Activated T-helper 2 cell treated with anti-CD3 and anti-CD28 coated beads, Interferon-gamma antibody, Interleukin-2, Interleukin-4, amounts not matched to agents 10 μg/mL and 5 μg/mL and 100 μg/mL, durations not matched to agents 14 hours and 24 hours and 36 hours (primary cell): ENCODE measurements at places on chromosomes 7 and 10.

DNA sequence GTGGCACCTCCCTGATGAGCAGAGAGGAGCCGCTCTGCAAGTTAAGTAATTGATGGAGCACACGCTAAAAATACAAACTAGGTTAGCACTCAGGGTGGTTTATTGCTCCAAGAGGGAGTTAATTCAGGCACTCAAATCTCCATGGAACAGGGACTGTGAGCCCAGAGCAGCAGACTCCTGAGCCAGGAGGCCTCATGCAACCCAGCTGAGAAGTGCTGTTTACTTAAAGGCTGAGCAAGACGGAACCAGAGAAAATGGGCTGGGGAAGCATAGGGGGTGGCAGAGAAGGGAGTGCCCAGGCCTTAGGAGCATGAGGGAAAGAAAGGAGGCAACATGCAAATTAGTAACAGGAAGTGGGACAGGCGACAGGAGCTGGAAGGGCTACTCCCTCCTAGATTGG, 174.1 kb downstream of the KCNMA1 start:
- no peaks in the 10 kb centered on the region for H3K4me1 ChIP-seq
- no peaks in the 10 kb centered on the region for H3K27me3 ChIP-seq
- H3K27ac ChIP-seq, result no peak overlapping the region
- DNase-seq, result no peak
- H3K4me3 ChIP-seq, result no peak overlapping the region
- no peaks in the 10 kb centered on the region for H3K36me3 ChIP-seq

DNA sequence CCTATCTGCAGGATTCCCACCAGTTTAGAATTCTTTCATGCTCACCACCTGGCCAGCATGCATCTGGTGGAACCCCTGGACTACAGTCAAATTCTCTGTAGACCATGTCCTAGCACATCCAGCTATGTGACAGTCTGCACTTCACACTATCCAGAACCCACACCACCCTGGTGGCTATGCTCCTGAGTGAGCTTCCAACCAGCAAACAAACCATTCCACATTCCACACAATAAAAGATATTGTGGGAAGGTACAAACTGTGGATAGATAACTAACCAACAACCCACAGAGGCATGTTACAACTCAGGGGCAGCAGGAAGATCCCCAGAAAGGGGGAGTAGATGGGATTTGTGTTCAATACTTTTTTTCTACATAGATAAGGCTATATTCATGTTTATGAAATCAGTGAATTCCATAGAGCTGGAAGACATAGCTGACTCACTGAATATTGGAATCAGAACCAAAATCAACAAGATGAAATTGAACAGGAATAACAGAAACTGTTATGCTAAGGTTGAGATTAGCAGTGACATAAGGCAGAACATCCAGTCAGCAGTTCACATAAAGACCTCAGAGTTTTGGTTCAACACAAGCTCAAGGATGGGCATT, 72.5 kb downstream of the LRRC17 start:
- H3K4me3 ChIP-seq, result no peak overlapping the region
- no peaks in the 10 kb centered on the region for H3K27me3 ChIP-seq
- no peaks in the 10 kb centered on the region for H3K36me3 ChIP-seq
- H3K27ac ChIP-seq, result no peak overlapping the region
- H3K4me1 ChIP-seq, result no peaks in the 10 kb centered on the region
- no peak for DNase-seq

GRCh38 chr7:98267303-98267702, 14.2 kb upstream of the BRI3 start:
- H3K27me3 ChIP-seq, result no peaks in the 10 kb centered on the region
- no peak overlapping the region for H3K27ac ChIP-seq
- DNase-seq, result no peak
- no peak overlapping the region for H3K4me3 ChIP-seq
- H3K36me3 ChIP-seq, result peaks cover 11% of the 10 kb centered on the region

DNA sequence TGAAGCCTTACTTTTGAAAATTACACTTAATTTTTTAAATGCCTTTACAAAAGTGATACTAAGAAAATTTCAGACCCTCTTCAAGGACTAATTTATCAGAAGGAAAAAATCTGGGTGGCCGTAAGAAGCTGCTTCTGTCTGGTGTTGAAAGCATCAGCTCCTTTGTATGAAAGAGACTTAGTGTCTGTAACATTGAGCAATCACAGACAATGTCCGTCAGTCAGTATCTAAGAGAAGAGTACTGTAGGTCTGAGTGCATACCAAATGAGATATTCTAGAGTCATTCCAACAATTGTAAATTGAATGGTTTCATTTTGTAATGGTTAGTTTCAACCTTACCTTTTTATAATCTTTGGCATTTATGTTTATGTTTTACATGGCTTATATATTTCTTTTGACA, 11.1 kb upstream of the MDFIC start:
- peaks cover 5% of the 10 kb centered on the region for H3K4me1 ChIP-seq
- H3K36me3 ChIP-seq, result peaks cover 6% of the 10 kb centered on the region
- DNase-seq, result no peak
- H3K27ac ChIP-seq, result no peak overlapping the region
- H3K4me3 ChIP-seq, result no peak overlapping the region

DNA sequence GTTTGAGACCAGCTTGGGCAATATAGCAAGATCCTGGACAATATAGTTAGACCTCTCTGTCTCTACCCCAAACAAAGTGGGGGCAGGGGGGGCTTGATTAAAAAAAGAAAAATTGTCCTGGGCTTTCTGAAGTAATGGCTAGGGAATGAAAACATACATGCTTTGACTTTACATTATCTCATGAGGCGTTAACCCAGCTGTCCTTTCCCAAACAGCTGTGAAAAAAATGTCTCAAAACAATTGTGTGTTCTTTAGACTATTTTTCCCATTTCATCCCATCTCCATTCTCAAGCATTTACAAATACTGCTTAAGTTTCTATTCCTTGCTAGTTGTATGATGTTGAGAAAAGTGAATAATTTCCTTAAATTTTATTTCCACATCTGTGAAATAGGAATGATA, 27.0 kb upstream of the CDK13 start:
- H3K27ac ChIP-seq, result no peak overlapping the region
- no peak for DNase-seq
- no peaks in the 10 kb centered on the region for H3K36me3 ChIP-seq
- no peak overlapping the region for H3K4me3 ChIP-seq

DNA sequence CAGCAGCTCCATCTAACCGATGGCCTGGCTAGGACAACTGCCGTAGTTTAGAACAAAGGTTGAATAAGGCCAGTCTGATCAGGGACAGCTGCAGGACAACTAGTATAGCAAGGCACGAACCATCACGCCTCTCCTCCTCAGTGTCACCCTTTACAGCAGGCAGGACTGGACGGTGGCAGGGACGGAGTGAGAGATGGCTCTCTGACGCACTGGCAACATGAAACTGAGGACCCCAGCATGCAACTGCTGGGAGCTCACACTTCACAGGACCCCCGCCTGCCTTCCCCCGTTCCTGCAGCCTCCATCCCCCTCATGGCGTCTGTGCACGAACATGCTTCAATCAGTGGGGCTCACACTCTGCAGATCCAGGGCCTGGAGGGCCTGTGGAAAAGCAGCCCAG, 53.7 kb downstream of the ZRANB1 start:
- H3K27me3 ChIP-seq, result no peaks in the 10 kb centered on the region
- DNase-seq, result no peak
- H3K36me3 ChIP-seq, result no peaks in the 10 kb centered on the region
- H3K27ac ChIP-seq, result no peak overlapping the region

DNA sequence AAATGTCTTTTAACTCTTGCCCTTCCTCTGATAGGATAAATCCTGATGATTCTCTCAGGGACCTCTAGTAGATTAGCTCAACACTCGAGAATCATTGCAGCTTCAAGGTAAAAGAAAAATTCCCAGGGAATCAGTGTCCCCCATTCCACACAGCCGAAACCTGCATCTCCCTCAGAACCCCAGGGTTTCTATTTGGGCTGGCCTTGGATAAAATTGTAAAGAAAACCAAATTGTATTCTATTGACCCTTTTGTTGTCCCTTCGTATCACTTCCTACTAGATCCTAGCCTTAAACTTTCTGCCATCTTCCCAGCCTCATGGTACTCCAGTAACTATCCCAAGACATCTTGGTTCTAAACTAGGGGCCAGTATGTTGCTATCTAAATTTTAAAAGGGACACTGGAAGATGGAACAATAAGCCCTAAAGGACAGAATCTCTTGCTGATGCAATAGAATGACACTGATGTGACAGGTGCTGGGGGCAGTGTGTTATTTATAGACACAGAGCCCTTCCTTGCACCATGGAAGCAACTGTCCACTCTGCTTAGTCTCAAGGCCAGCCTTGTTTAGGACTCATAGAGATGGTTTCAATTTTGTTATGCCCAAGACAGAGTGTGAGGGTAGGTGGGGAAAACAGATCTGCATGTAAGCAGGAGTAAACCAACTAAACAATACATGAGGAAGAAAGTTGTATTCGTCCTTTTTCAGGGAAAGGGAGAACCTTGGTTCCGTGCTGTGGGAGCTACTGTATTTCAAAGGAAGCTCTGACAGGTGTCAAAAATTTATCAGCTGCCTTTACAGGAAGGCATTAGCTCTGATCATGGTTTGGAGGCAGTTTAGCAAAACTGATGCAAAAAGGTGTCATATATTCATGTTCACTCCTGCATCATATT, 7.6 kb downstream of the ASB15 start:
- no peaks in the 10 kb centered on the region for H3K36me3 ChIP-seq
- H3K27me3 ChIP-seq, result no peaks in the 10 kb centered on the region
- no peak for DNase-seq

GRCh38 chr10:24950439-24950838, 2.0 kb downstream of the PRTFDC1 start:
- H3K4me1 ChIP-seq, result peaks cover 10% of the 10 kb centered on the region
- H3K27ac ChIP-seq, result no peak overlapping the region
- no peak overlapping the region for H3K4me3 ChIP-seq
- no peaks in the 10 kb centered on the region for H3K36me3 ChIP-seq

DNA sequence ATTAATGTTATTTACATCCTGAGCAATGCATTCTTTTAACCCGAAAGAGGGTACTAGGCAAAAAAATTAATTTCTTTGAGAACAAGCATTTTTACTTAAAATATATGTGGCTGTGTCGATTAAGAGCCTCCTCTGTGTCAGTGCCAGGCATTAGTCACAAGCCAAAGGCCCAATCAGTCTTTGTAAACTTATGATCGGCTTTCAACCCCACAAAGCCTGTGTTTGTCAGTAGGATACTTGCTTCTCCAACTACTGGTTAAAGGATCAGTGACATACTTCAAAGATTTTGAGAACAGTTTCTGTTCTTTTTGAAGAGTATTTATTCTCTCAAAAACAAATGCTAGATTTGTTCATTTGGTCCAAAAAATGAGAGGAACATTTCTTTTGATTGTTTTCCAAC, 159.3 kb downstream of the NRCAM start:
- H3K27me3 ChIP-seq, result peaks cover 6% of the 10 kb centered on the region
- H3K4me3 ChIP-seq, result no peak overlapping the region
- no peak overlapping the region for H3K27ac ChIP-seq
- no peaks in the 10 kb centered on the region for H3K36me3 ChIP-seq
- H3K4me1 ChIP-seq, result no peaks in the 10 kb centered on the region

- no peaks in the 10 kb centered on the region for H3K36me3 ChIP-seq
- no peak for DNase-seq
- peaks cover 9% of the 10 kb centered on the region for H3K27me3 ChIP-seq
- H3K27ac ChIP-seq, result no peak overlapping the region
- H3K4me3 ChIP-seq, result no peak overlapping the region
- no peaks in the 10 kb centered on the region for H3K4me1 ChIP-seq
Measured at GRCh38 chr10:123665491-123666286, 466 bp upstream of the GPR26 start.

DNA sequence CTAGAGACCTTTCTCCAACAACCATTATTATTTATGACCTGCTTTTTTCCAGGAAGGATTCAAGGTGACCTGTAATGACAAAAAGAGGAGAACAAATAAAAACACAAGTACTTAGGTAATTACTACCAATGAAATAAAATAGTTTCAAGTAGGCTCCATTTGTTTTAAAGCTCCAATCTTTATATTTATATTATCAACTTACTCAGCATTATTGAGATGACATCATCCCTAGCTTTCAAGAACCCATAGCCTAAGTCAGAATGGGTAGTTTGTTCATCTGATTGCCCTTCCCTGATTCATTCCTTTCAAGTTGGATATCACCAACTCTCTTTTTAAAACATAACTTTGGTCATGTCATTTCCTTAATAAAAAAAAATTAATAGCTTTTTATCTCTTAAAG, 131.5 kb downstream of the GRM3 start:
- H3K4me1 ChIP-seq, result no peaks in the 10 kb centered on the region
- no peaks in the 10 kb centered on the region for H3K27me3 ChIP-seq

DNA sequence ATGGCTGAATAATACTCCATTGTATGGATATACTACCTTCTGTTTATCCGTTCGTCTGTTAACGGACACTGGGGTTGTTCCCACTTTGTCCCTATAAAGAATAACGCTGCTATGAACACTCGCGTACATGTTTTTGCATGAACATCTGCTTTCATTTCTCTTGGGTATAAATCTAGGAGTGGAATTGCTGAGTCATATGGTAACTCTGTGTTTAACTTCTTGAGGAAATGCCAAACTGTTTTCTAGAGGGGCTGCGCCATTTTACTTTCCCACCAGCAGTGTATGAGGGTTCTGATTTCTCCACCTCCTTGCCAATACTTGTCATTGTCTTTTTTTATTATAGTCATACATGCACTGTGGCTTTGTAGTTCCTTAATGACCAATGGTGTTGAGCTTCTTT, 20.6 kb upstream of the RASSF4 start:
- H3K36me3 ChIP-seq, result no peaks in the 10 kb centered on the region
- DNase-seq, result no peak
- H3K4me3 ChIP-seq, result no peak overlapping the region
- no peak overlapping the region for H3K27ac ChIP-seq

GRCh38 chr10:89309156-89310055, 7.6 kb downstream of the IFIT2 start:
- peaks cover 16% of the 10 kb centered on the region for H3K36me3 ChIP-seq
- peaks cover 19% of the 10 kb centered on the region for H3K27me3 ChIP-seq
- H3K4me3 ChIP-seq, result no peak overlapping the region

GRCh38 chr7:40717242-40717641, 582.4 kb downstream of the SUGCT start:
- H3K36me3 ChIP-seq, result no peaks in the 10 kb centered on the region
- H3K4me3 ChIP-seq, result no peak overlapping the region
- no peak overlapping the region for H3K27ac ChIP-seq
- DNase-seq, result peak; percentile 26

GRCh38 chr10:69438536-69439349, 12.5 kb upstream of the TSPAN15 start:
- H3K4me3 ChIP-seq, result no peak overlapping the region
- no peak overlapping the region for H3K27ac ChIP-seq
- H3K27me3 ChIP-seq, result peaks cover 16% of the 10 kb centered on the region
- no peaks in the 10 kb centered on the region for H3K4me1 ChIP-seq
- DNase-seq, result no peak
- no peaks in the 10 kb centered on the region for H3K36me3 ChIP-seq

DNA sequence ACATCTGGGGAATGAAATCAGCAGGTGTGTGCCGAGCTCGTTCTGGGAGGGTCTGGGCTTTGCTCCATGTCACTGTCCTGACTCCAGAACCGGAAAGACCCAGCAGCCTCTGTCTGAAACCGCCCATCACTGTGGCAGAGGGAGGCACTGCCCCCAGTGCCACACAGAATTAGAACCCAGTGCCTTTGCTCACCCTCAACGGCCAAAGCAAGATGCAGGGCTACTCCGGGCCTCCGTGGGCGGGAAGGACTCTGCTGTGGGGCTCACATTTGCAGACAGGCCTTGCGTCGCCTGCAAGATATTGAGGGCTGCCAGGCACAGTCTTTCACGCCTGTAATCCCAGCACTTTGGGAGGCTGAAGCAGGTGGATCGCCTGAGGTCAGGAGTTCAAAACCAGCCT, 219.2 kb upstream of the PPP2R2D start:
- H3K4me3 ChIP-seq, result no peak overlapping the region
- no peak overlapping the region for H3K27ac ChIP-seq
- DNase-seq, result no peak
- H3K27me3 ChIP-seq, result no peaks in the 10 kb centered on the region
- H3K36me3 ChIP-seq, result no peaks in the 10 kb centered on the region
